ENCODE measurements at places on chromosomes 5 and 9. TPM values are rescaled to one million over a fixed set of nuclear protein-coding genes. Genes with fewer than 3 reads are reported as not detected.

Gene CCL27
- total RNA-seq = not detected

Gene CCDC187
- total RNA-seq = not detected

Gene SELENOP
- 335 TPM for total RNA-seq

Gene RALGPS1
- total RNA-seq = 0.32 TPM

Gene RHOBTB3
- total RNA-seq = 117 TPM

Gene PCDHA1
- total RNA-seq = not detected

Gene CDK7
- 45.8 TPM for total RNA-seq

Gene LIFR
- total RNA-seq = 64.1 TPM

Gene C1QTNF3
- 0.64 TPM for total RNA-seq

Gene WDR31
- total RNA-seq = 0.91 TPM

Gene STPG3
- total RNA-seq = not detected

Gene ZFYVE16
- 13.7 TPM for total RNA-seq

Gene RPL7A
- 3,220 TPM for total RNA-seq

Gene CCL28
- total RNA-seq = 0.65 TPM

Gene RMI1
- 10.2 TPM for total RNA-seq

Gene KCNIP1
- not detected for total RNA-seq

Gene SLC23A1
- total RNA-seq = not detected

Gene ARHGEF39
- 40.2 TPM for total RNA-seq

Gene FAXDC2
- 3.6 TPM for total RNA-seq

Gene CNTNAP3B
- 5.3 TPM for total RNA-seq

Gene FOXD4L4
- total RNA-seq = 0.08 TPM

Gene LRRTM2
- total RNA-seq = 0.48 TPM

Gene PLPPR1
- total RNA-seq = not detected

Gene TAF11L10
- not detected for total RNA-seq

Measured in epithelial cell of alveolus of lung (primary cell).